A549 treated with GW870086 at 1 μM for 4 hours (cell line): ENCODE measurements at places on chromosomes 11 and 22. TPM values are rescaled to one million over a fixed set of nuclear protein-coding genes. Genes with fewer than 3 reads are reported as not detected.

Gene SLC6A5
- not detected in 5 replicates for total RNA-seq

Gene FGF19
- 0.09 to 0.13 TPM (median 0.10 TPM) in 5 replicates for total RNA-seq

Gene BANF1
- total RNA-seq: 358 to 512 TPM (median 465 TPM) in 5 replicates

Gene SLC22A12
- total RNA-seq: not detected in 5 replicates

Gene FOLR1
- 0.16 to 0.30 TPM (median 0.24 TPM) in 3 of 5 replicates, not detected in the others for total RNA-seq

Gene ABTB2
- total RNA-seq: 29.9 to 39.1 TPM (median 36.3 TPM) in 5 replicates

Gene TMEM121B
- total RNA-seq: 0.10 to 0.19 TPM (median 0.15 TPM) in 5 replicates

Gene SESN3
- 0.06 to 0.22 TPM (median 0.10 TPM) in 5 replicates for total RNA-seq

Gene CASTOR1
- total RNA-seq: 4.7 to 8.0 TPM (median 7.7 TPM) in 5 replicates

Gene ENTHD1
- total RNA-seq: not detected in 5 replicates

Gene PNPLA5
- total RNA-seq: not detected in 5 replicates

Gene KLHL35
- total RNA-seq: 0.71 to 1.5 TPM (median 1.0 TPM) in 5 replicates

Gene TIGD3
- total RNA-seq: 0.40 to 0.94 TPM (median 0.87 TPM) in 5 replicates

Gene CD6
- total RNA-seq: 0.06 to 0.11 TPM (median 0.10 TPM) in 3 of 5 replicates, not detected in the others

Gene RNF141
- 19.1 to 32.1 TPM (median 27.2 TPM) in 5 replicates for total RNA-seq

Gene SCUBE1
- total RNA-seq: 0.08 to 0.31 TPM (median 0.13 TPM) in 5 replicates

Gene DTX4
- total RNA-seq: 3.7 to 5.0 TPM (median 4.5 TPM) in 5 replicates

Gene HMGXB4
- total RNA-seq: 8.8 to 14.6 TPM (median 11.6 TPM) in 5 replicates

Gene DUSP8
- total RNA-seq: 0.34 to 1.6 TPM (median 0.83 TPM) in 5 replicates

Gene SAA2
- total RNA-seq: 0.24 to 0.43 TPM in 2 of 5 replicates, not detected in the others

Gene CRYBB3
- total RNA-seq: 0.19 TPM in 1 of 5 replicates, not detected in the others

Gene YPEL1
- 0.16 to 0.54 TPM (median 0.30 TPM) in 5 replicates for total RNA-seq

Gene PRR33
- not detected in 5 replicates for total RNA-seq

Gene NLRP14
- total RNA-seq: not detected in 5 replicates

Gene BSX
- total RNA-seq: not detected in 5 replicates

Gene PRRG4
- total RNA-seq: 1.5 to 2.4 TPM (median 2.0 TPM) in 5 replicates

Gene OR5A2
- not detected in 5 replicates for total RNA-seq

Gene OR52R1
- not detected in 5 replicates for total RNA-seq

Gene FADS2
- total RNA-seq: 265 to 340 TPM (median 308 TPM) in 5 replicates

Gene TEX54
- not detected in 5 replicates for total RNA-seq

Gene TYR
- not detected in 5 replicates for total RNA-seq

Gene AQP11
- total RNA-seq: 1.2 to 2.2 TPM (median 1.9 TPM) in 5 replicates

Gene ARVCF
- total RNA-seq: 1.6 to 3.4 TPM (median 2.1 TPM) in 5 replicates

Gene UCP2
- 81.3 to 93.5 TPM (median 86.1 TPM) in 5 replicates for total RNA-seq

Gene SOX6
- total RNA-seq: not detected in 5 replicates

Gene LRRC56
- total RNA-seq: 0.54 to 0.97 TPM (median 0.77 TPM) in 5 replicates

Gene GAL
- 10.8 to 23.8 TPM (median 17.0 TPM) in 5 replicates for total RNA-seq

Gene GAL3ST3
- not detected in 5 replicates for total RNA-seq

Gene STX5
- total RNA-seq: 17.8 to 25.6 TPM (median 24.5 TPM) in 5 replicates

Gene NCR3LG1
- 1.8 to 3.0 TPM (median 2.6 TPM) in 5 replicates for total RNA-seq

Gene OR52E5
- total RNA-seq: not detected in 5 replicates

Gene TRIM6
- total RNA-seq: 8.9 to 12.0 TPM (median 10.2 TPM) in 5 replicates
